ENCODE measurements at places on chromosomes 3 and 15.

GRCh38 chr3:172208586-172209332 lies 169.4 kb downstream of the FNDC3B start:
- DNase-seq = no peak

- no peak for DNase-seq
Measured at GRCh38 chr15:47796830-47797229, 79.5 kb downstream of the SEMA6D start.

DNA sequence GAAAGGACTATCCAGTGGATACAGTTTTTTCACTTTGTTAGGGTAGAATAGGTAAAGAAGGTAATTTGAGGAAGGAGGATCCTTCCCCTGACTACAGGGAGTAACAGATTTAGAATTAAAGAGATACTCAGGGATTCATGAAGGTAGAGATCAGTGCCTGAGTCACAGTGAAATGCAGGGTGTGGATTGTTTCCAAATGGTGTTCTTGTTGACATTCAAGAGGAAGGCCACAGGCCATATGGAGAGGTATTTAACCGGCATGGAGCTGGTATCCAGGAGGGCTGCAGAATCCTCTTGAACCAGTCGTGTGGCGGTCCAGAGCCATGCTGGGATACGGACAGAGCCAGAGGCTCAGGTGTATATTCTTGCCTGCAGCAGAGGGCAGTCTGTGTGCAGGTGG lies 28.2 kb downstream of the GYG1 start:
- DNase-seq = no peak

GRCh38 chr3:150975992-150976368 lies 3.5 kb upstream of the CLRN1 start:
- DNase-seq = no peak

- DNase-seq = no peak
Measured at GRCh38 chr3:181383760-181384159, 328.0 kb upstream of the SOX2 start.

GRCh38 chr3:182385356-182385755 lies 407.9 kb upstream of the ATP11B start:
- no peak for DNase-seq

DNA sequence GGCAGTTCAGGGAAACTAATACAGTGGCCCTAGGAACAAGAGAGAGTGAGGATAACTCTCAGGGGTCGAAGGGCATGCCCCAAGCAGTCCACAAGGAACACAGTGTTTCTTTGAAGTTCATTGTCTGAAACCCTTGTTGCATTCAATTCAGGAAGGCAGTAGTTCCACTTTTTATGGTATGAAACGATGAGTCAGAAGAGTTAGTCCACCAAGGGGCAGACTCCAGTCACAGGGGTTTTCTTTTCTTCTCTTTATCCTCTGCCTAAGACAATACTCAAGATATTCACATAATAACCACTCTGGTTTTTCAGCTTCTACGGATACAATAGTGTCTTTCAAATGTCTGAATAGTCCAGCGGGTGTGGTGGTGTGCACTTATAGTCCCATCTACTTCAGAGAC lies 23.7 kb upstream of the TICRR start:
- DNase-seq = no peak
